NCI-H2171 treated with DMSO at 0.1 percent for 48 hours (cell line): ENCODE measurements at places on chromosomes 4 and X.

- no peak for DNase-seq
Measured at GRCh38 chrX:139179592-139179991, 350.9 kb upstream of the F9 start.

DNA sequence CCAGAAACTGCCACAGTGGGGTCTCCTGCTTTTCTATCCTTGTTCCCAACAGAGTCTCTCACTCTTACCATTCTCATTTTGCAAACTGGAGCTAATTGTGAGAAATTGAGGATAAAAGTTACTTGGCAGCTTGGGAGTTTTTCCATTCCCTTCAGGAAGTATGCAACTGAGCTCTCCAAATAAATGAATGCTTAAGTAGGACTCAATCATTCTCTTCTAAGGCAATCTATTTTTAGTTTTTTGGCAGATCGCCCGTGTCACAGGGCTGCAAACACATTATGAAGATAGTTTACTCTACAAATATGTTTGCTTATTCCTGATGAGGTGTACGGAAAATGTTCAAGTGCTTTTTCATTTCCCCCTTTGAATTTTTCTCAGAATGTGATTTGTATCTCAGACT, 5.3 kb downstream of the ASB11 start:
- peak; percentile 36 for DNase-seq

DNA sequence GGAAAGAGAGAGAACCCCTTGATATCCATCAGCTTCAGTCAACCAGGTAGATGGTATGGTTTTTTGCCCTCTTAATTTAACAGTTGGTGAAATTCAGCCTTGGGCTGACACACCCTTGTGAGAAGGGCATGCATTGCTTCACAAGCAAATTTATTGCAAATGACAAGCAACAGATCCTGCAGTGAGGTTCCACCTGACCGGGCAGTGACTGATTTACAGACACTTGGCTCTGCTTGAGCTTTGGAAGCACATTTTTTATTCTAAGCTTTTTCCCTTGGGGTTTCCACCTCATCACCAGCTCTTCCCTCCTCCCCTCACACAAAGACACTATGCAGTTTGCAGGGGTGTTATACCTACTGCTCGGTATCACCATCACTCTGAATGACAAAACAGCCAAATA, 28.3 kb upstream of the SERTM2 start:
- peak; percentile 23 for DNase-seq

DNA sequence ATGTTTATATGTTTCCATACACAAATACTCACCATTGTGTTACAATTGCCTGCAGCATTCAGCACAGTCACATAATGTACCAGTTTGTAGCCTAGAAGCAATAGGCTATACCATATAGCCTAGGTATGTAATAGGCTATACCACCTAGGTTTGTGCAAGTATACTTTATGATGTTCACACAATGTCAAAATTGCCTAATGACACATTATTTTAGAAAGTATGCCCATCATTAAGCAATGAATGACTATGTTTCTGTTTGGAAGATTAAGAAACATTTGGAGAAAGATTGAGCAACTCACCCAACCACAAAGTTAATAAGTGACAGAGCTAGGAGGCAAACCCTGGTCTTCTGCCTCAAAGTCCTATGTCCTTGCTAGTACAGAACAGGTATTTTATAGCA, 96.8 kb upstream of the GRIA3 start:
- DNase-seq: no peak

- DNase-seq: no peak
Measured at GRCh38 chr4:113040793-113041192, 8.7 kb upstream of the ANK2 start.
